ENCODE measurements at places on chromosomes 2 and 18. TPM values are rescaled to one million over a fixed set of nuclear protein-coding genes. Genes with fewer than 3 reads are reported as not detected.

ATAD2B gene
- 6.9 TPM for total RNA-seq

XDH gene
- not detected for total RNA-seq

PSTPIP2 gene
- 2.0 TPM for total RNA-seq

STEAP3 gene
- 12.9 TPM for total RNA-seq

RUFY4 gene
- not detected for total RNA-seq

PRLH gene
- not detected for total RNA-seq

CHRND gene
- total RNA-seq: not detected

DNA sequence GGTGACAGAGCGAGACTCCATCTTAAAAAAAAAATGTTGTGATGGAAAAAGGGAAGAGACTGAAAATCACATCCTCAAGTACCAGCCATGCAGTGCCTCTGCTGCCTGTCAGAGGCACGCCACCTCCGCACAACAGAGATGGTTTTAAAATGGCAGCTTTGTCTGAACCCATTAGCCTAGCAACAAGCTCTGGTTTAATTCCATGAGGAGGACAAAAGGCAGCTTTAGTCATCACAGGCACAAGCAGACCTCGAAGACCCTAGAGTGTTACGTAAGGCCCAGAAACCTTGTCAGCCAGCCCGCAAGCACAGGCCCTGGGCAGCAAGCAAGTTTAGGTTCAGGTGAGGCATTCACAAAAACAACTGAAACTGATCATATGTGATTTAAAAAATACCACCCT lies 10.4 kb downstream of the LCT start:
- DNase-seq: no peak

- DNase-seq: no peak
These were observed 1185.2 kb upstream of the CELF4 start for GRCh38 chr18:38750751-38751150.

- no peak for DNase-seq
These were observed 2.9 kb downstream of the TRIB2 start for GRCh38 chr2:12719400-12720277.

DNA sequence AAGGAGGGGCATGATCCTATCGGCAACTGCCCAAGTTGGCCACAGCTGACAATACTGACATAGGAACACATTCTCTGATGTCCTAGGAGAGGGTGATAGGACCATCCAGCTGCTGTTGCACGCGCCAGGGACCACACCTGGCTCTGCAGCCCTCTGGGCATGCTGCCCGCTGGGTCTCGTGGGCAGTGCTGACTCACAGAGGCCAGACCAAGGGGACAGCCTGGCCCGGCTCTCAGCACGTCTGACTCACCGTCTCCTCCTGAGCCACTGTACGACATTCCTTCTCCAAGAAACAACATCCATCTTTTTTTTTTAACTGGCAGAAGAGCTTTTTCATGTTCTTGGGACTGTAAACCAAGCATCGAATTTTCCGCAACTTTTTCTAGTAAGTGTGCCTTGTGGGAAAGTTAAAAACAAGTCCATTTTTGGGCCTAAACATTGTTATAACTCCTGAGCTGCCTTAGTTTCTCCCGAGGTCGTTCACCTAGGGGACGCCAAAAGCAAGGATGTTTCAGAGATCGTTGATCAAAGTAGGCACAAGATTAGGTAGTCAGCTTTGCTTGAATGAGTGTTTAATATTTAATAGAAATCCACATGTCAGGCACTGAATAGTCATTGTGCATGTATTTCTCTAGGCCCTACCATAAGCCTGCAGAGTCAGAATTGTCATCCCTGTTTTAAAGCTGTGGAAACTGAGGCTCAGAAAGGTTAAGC lies 100.3 kb downstream of the TTC32 start:
- peak; percentile 86 for DNase-seq

GRCh38 chr2:61807036-61807757 lies 46.7 kb downstream of the FAM161A start:
- no peak for DNase-seq

DNA sequence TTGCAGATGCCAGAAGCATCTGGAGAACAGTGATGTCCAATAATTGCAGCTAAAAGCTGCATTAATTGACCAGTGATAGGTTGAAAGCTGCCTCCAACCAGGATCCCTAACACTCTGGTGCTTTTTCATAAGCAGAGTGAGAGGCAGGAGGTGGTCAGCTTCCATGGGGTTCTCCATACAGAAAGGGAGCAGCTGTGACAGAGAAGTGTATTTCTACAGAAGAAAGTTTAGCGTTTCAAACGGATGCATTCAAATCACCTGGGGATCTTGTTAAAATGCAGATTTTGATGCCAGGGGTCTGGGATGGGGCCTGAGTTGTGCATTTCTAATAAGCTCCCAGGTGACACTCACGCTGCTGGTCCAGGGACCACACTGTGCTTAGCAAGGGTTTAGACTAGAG lies 216.5 kb upstream of the NRP2 start:
- DNase-seq: no peak

DNA sequence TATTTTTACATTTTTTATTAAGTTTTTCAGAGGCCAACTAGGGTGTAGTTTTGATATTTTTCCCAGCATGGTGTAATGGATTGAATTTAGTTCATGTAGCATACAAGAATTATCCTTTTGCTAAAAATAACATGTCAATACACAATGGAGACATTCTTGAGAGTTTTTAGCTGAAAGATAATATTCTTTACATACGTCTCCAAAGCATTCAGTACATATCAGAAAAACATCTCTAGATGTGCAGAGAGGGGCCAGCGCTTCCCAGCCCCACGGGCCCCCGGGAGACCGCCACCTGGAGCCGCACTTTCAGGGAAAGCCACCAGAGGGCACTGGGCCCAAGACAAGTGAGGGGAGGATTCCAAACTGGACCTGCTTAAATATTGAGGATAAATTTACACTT lies 499.4 kb downstream of the GALR1 start:
- no peak for DNase-seq

DNA sequence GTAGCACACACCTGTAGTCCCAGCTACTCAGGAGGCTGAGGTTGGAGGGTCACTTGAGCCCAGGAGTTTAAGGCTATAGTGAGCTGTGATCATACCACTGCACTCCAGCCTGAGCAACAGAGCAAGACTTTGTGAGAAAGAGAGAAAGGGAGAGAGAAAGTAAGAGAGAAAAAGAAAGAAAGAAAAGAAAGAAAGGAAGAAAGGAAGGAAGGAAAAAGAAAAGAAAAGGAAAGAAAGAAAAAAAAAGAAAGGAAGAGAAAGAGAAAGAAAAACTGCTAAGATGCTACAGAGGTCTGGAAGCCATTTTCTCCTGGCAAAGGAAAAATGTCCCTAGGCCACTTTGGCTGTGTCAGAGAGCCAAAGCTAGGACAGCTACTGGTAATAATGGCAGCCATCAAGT lies 30.6 kb downstream of the DRC1 start:
- no peak for DNase-seq

DNA sequence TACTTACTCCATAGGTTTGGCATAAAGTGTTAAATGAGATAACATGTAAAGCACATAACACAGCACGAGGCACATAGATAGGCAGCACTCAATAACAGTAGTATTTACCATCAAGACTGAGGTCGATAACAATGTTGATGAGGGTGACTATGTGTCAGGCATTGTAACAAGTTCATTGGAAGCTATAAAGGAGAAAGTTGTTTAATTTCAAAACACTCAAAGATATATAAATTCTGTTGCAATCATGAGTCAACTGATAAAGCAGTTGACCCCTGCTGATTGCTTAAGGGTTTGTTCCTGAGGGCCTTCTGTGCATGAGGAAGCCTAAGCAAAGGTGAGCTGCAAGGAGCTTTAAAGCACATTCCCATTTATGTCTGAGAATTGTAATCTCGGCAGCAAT lies 760.5 kb downstream of the SATB2 start:
- DNase-seq: no peak
